ENCODE measurements at places on chromosomes 12 and 14.

DNA sequence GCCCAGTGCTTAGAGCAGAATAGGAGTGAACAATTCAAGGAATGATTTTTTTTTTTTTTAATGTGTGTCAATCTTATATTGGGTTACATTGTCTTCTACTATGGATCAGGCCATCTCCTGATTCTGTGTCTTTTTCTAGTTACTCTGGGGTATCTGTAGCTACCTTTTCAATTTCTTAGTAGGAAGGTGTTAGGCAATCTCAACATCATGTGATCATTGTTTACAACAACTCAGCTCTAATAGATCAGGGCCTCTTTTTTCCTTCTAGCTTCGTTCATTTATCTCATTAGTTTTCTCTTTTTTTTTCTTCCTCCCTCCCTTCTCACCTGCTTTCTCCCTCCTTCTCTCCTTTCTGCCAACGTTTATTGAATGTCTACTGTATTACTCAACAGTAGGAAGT is 8.9 kb downstream of the SOCS2 start:
- no peak for DNase-seq

- DNase-seq, result no peak
Observed at GRCh38 chr12:98750511-98750910, 105.4 kb downstream of the APAF1 start.

DNA sequence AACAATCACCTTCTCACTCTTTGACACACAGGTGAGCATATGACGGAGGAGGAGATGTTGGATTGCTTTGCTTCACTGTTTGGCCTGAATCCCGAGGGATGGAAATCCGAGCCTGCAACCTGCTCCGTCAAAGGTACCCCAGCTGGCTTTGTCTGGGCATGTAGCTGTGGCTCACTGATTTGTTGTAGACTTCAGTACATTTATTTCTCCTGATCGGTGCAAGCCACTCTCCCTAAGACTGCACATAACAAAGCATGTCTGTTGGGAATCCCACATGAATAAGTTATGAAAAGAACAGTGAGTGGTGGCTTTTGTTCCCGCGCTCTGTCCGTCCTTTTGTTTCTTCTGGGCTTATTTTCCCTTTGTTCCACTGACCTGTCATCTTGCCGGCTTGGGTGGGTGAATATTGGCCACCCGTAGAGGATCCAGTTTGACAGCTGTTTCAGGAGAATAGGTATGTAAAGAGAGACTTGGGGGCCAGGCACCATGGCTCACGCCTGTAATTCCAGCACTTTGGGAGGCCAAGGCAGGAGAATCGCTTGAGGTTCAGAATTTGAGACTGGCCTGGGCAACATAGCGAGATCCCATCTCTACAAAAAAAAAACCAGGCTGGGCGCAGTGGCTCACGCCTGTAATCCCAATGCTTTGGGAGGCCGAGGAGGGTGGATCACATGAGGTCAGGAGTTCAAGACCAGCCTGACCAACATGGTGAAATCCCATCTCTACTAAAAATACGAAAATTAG is 20.0 kb upstream of the BCL7A start:
- peak; percentile 15 for DNase-seq

DNA sequence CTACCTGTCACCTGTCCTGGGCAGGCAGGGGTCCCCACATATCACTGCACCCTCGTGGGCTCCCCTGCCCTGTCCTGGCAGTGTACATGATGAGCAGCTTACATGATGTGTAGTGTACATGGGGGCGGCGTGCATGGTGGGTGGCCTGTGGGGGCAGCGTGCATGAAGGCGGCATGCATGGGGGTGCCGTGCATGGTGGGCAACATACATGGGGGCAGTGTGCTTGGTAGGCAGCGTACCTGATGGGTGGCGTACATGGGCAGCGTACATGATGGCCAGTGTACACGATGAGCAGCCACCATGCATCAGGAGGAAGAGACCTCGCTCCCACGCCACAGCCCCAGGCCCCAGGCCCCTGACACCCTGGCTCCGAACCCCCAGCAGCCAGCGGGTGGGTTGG is 266.3 kb downstream of the CACNA1C start:
- DNase-seq, result no peak

DNA sequence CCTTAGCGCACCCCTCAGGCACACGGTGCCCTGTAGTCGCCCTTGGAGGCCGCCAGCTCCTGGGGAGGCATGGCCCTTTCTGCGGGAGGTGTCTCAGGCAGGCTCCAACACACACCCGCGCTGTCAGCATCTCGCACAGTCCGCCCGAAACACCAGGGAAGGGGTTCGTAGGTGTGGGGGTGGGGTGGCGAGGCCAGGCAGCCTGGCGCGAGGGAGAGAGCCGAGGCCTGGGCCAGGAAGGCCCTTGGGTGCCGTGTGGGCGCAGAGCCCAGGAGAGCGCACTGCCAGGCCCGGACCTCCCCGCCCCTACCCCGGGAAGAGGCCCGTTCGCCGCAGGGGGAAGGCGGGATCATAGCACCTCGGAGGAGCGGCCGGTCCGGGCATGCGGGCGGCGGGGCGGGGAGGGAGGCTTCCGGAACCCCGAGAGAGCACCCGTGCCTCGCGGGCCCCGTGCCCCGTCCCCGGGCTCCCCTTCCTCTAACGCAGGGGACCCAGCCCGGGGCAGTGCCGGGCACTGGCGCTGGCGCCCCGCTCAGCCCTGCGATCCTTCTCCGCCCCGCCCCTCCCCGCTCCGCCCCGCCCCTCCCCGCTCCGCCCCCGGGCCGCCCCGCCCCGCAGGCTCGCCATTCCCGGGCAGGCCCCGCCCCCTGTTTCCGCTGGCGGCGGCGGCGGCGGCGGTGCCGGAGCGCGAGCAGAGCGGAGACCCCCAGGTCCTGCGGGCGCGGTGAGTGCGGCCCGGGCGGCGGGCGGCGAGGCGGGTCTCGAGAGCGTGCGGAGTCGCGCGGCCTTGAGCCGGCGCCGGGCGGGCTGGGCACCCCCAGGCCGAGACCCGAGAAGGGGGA is at the start of gene TSPAN9:
Gene TSPAN9, plus strand, starts transcription at position 650 of the 842 bp plus-strand sequence. CDS start 123,815 bp downstream, outside the sequence.
- peak; percentile 61 for DNase-seq

DNA sequence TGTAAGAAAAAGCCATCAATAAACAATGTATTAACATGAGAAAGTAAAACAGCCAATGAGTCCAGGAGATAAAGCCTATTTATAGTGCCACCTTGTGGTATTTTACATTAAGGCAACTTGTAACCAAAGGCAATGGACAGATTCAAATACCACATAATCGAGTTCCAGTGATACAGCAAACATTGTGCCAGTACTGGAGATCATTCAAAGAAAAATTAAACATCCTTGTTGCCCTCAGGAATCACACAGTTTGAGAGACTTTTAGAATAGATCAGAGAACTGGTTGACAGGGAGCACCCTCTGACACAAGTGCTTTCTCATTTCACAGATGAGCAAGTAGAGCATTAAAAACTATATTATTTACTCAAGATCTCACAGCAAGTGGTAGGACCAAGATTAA is 98.1 kb downstream of the DDHD1 start:
- DNase-seq, result peak; percentile 67

- DNase-seq, result no peak
Observed at GRCh38 chr14:21455592-21455911, 371 bp downstream of the CHD8 start.

GRCh38 chr12:86081843-86082242 is 174.3 kb downstream of the MGAT4C start:
- DNase-seq, result no peak

Measured in NCI-H2029 treated with DMSO at 0.1 percent for 48 hours (cell line).